Thyroid gland (tissue), 4 donors: ENCODE measurements at places on chromosomes 1 and 21.
A peak's percentile ranks its signal among the peaks of the same experiment; 100 is the strongest.

DNA sequence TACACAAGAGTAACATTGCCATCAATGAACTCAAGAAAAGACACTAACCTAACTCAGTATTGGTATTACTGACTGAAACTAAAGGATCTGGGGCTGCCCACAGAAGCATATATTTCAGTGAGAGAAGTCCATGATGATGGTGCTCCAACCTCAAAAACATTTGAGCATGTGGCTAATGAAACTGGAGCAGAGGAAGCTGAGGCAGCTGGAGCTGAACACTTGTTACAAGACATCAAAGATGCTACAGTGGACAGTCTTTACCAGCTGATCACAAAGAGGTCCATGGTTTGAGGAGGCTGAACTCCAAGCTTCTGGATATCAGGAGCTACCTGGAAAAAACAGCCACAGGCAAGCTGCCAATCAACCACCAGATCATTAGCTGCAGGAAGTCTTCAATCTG is 42.2 kb upstream of the TTC39A start:
- no peak for DNase-seq

DNA sequence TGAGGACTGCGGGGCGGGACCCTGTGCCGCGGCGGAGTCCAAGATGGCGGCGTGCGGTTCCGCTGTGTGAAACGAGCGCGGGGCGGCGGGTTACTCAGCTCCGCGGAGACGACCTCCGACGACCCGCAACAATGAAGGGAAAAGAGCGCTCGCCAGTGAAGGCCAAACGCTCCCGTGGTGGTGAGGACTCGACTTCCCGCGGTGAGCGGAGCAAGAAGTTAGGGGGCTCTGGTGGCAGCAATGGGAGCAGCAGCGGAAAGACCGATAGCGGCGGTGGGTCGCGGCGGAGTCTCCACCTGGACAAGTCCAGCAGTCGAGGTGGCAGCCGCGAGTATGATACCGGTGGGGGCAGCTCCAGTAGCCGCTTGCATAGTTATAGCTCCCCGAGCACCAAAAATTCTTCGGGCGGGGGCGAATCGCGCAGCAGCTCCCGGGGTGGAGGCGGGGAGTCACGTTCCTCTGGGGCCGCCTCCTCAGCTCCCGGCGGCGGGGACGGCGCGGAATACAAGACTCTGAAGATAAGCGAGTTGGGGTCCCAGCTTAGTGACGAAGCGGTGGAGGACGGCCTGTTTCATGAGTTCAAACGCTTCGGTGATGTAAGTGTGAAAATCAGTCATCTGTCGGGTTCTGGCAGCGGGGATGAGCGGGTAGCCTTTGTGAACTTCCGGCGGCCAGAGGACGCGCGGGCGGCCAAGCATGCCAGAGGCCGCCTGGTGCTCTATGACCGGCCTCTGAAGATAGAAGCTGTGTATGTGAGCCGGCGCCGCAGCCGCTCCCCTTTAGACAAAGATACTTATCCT is 430 bp downstream of the RBM15 start:
- peak; percentile 52 for DNase-seq

DNA sequence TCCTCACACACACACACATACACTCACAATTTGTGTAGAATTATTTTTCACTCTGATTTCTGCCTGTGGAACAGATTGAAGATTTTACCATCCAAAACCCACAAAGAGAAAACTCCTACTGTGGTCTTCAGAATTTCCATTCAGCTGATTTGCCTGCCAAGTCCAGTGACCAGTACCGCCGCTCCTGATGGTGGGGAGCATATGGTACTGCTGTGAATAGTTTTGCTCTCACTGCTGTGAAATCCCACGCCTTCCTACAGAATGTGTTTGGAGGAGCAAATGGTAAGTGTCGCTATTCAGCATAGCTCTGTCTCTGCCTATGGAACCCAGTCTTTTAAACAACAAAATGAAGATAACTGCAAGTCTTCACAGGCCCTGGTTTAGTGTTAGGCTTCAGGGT is 629.5 kb downstream of the LMO4 start:
- no peak for DNase-seq

DNA sequence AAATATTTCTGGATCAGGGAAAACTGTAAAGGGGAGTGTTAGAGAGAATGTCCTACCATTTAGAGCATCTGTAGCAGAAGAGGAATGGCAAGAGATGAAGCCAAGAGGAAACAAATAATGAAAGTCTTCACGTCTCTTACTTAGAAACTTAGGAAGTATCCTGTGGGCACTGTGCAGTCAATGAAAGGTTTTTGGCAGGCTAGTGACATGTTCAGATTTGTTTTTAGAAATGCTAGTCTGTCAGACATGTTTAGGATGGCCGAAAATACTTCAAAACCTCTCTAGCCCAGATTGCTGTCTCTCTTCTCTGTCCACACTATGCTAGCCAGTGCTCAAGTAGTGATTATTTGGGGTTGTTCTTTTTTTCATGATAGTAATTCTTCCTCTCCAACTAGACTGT is 48.6 kb upstream of the RGL1 start:
- DNase-seq = no peak

GRCh38 chr1:145963265-145964019 is 933 bp downstream of the ANKRD34A start:
- no peak for DNase-seq

GRCh38 chr1:111959436-111959835 is 30.0 kb downstream of the KCND3 start:
- no peak for DNase-seq

GRCh38 chr1:26317612-26318337 is at the start of gene CD52:
Gene CD52, plus strand, starts transcription at chr1:26317958. Its CDS starts 60 bp downstream, at chr1:26318018.
- DNase-seq = no peak

DNA sequence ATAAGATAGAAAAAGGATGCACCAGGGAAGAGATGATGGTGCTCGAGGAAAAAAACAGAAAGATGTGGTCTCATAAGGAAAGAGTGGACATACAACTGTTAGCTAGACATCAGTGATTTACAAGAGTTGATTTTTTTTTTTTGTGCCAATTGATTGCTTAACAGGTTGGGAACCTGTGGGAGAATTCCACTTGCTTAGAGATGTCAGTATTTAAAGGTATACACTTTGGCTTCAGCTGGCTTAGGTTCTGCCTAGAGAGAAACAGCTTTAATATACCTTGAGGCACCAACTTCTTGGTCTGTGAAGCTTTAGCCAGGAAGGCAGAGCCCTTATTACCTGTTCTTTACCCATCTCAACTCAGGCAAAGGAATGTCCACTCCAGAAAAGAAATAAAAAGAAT is 303.8 kb downstream of the PAPPA2 start:
- no peak for DNase-seq

- no peak for DNase-seq
Measured at GRCh38 chr1:197480446-197480845, 212.4 kb downstream of the CRB1 start.

GRCh38 chr1:158611916-158612315 is 6.8 kb downstream of the OR10Z1 start:
- DNase-seq = no peak

GRCh38 chr1:9198538-9199361 is 35.8 kb upstream of the H6PD start:
- DNase-seq = no peak

GRCh38 chr1:171052977-171053376 is 37.7 kb upstream of the FMO3 start:
- no peak for DNase-seq

DNA sequence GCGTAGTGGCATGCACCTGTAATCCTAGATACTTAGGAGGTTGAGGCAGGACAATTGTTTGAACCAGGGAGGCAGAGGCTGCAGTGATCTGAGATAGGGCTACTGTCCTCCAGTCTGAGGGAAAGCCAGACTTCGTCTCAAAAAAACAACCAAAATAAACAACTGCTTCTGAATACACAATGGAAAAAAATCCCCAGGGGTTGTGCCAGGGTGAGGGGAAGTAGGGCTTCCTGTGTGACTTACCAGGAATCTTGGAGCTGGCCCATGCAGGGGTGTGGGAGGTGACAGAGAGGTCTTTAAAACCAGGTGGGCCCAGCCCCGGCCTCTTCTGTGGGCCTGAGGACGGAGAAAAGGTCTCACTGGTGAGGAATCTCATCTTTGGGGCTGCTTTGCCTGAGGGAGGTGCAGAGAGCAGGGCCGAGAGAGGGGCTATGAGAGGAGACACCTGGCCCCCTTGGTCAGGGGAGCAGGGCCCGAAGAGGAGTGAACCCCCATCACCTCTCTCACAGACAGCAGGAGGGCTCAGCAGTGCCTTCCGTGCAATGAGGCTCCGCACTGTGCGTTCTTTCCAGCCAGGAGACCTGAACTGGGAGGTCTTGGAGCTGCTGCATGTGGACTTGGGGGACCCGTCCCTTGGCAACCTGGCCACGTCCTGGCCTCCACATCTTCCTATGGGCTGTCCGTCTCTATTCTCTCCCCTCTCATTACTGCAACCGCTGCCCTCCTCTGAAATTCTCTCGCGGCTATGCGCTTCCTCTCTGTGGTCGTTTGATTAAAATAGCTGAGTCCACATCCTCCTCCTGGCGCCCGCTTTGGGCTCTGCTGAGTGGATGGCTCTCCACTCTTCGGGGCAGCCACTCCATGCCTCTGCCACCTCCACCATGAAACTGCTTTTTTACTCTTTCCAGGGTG is 10.7 kb downstream of the PLA2G5 start:
- DNase-seq = no peak

- peak; percentile 36 for DNase-seq
Measured at GRCh38 chr1:202858331-202858730, 30.6 kb downstream of the RABIF start.

- DNase-seq = no peak
Measured at GRCh38 chr1:160474392-160475242, 48.4 kb downstream of the SLAMF6 start.

GRCh38 chr1:241419986-241420385 is 63.0 kb upstream of the RGS7 start:
- no peak for DNase-seq

- DNase-seq = peak; percentile 48
Measured at GRCh38 chr1:168845140-168845539, 116.1 kb upstream of the DPT start.

- DNase-seq = no peak
Measured at GRCh38 chr1:104878203-104878909, 1128.7 kb downstream of the AMY1C start.

DNA sequence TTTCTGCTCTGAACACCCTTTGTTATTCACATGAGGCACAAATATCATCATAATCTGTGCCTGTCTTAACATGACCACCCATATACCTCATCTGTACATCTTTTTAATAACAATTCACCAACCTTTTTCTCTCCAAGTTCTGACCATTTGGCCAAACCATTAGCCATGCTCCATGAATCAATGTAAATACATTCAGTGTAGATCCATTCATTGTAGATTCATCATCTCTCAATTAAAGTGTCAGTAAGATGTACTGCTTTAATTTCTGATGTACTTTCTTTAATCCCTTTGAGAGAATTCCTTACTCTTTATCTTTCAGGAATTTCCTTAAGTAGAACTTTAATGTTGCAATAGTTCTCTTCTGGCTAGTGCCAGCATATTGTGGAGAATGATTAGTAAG is 126.2 kb upstream of the LRRC7 start:
- no peak for DNase-seq

DNA sequence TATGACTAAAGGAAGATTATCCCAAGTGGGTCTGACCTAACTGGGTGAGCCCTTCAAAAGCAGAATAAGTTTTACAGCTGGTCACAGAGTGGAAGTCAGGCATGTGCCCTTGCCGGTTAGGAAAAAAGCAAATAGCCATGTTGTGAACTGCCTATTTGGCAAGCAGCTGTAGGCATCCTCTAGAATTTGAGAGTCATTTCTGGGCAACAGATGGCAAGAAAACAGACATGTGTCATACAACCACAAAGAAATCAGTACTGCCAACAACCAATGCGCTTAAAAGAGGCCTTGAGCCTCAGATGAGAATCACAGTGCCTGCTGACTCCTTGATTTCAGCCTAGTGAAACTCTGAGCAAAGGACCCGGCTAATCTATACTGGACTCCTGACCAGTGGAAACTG is 26.8 kb downstream of the LRRC53 start:
- DNase-seq = no peak

GRCh38 chr1:213374369-213374768 is 323.3 kb downstream of the RPS6KC1 start:
- DNase-seq = peak; percentile 60

- peak; percentile 38 for DNase-seq
Measured at GRCh38 chr1:22739648-22740385, 29.2 kb downstream of the EPHB2 start.

- DNase-seq = no peak
Measured at GRCh38 chr1:238345837-238346236, 455.1 kb upstream of the ZP4 start.

DNA sequence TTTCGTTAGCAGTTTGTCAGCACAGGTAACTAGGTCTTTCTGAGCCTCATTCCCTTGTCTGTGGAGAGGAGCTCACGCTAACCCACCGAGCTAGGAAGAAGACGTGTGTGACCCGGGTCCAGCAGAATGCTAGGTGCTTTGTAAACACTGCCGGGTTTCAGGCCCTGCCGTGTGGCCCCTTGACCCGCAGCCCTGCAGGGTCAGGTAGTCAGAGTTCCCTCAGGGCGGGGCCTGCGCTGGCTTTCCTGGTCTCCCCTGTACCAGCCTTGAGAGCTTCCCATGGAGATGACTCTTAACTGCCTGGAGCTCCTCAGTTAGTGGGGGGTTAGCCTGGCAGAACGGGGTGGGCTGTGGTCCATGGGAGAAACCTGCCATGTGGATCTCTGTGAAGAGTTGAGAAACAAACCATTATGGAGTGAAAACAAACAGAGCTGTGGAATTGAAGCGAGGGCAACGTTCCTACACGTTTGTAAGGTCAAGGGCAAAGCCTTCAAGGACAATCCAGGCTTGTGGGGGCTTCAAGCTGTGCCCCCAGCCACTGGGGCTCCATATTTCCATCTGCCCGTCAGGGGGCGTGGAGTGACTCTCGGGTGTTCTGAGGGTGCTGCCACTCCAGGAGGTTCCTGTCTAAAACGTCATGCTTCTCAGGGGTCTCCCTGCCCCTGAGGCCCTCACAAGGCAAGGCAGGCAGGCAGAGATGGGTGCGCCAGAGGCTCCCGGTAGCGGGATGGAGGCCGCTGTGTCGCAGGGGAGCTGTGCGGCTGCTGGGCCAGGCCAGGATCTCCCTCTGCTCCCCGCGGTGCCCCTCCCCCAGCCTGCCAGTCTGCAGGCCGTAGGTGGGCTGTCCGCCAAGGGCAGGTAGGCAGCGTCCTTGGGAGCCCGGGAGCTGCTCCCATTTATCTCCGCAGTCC is 23.8 kb downstream of the LHX4 start:
- no peak for DNase-seq

DNA sequence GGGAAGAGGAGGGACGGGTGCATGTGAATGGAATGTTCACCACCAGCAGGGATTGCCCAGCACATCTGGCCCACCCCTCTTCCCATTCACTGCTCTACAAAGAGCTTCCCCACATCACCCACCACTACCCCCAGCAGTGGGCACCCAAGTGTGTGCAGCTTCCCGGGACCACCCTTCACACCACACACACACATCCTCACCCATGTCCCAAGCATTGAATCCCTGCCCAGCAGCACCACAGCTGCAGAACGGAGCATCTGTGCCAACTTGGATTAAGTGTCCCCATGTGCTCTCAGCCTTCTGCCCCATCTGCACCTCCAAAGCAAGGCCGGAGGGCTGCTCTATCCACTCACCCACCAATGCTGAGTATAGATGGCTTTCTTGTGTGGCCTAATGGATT is 141.4 kb downstream of the PSMG1 start:
- DNase-seq = no peak
